Heart left ventricle (tissue), 16 donors: ENCODE measurements at places on chromosomes 2 and 18. TPM values are rescaled to one million over a fixed set of nuclear protein-coding genes. Genes with fewer than 3 reads are reported as not detected.
A peak's percentile ranks its signal among the peaks of the same experiment; 100 is the strongest.

DNA sequence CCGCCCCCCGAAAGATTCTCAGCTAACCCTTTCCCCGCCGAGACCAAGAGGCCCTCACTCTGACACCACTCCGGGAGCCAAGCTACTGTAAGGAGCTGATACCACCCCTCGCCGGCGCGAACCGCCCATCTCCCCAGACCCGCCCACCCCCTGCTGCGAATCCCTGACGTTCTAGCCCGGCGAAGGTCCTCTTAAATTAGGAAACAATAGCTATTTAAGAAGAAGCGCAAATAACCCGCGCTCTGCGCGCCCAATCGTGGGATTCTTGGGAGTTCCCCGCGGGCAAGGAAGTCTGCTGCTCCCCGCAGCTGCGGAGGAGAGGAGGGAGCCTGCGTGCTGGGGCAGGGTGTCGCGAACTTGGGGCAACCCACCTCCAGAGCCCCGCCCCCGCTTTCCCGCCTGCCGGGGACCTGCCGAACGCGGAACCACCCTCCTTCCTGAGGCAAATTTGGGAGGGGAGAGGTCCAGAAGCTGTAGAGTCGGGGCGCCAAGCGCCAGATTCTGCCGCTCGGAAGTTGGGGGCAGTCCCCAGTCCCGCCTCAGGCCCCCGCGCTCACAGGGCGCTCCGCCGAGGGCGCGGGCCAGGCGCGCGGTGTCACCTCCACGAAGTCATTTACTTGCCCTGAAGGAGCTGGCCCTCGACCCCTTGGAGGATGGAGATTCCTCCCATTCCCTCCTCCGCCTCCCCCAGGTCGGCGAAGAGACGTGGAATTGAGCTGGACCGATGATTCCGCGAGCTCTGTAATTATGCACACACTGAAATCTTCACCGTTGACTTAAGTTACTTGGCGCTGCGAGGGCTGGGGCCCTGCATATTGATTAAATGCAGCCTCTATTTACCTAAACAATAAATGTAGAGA lies 8.4 kb upstream of the SP9 start:
- no peak overlapping the region for H3K27ac ChIP-seq
- DNase-seq, result peak; percentile 30
- peak overlapping the region; percentile 35 for H3K4me3 ChIP-seq
- no peaks in the 10 kb centered on the region for H3K36me3 ChIP-seq

DNA sequence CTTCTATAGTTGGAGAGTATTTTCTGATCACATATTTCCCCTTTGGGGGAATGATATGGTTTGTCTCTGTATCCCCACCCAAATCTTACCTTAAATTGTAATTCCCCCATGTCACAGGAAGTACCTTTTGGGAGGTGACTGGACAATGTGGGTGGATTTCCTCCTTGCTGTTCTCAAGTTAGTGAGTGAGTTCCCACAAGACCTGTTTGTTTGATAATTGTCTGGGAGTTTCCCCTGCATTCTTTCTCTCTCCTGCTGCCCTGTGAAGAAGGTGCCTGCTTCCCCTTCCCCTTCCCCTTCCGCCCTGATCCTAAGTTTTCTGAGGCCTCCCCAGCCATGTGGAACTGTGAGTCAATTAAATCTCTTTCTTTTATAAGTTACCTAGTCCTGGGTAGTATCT lies 222.7 kb upstream of the SLC39A10 start:
- no peak overlapping the region for H3K4me3 ChIP-seq
- no peak for DNase-seq
- H3K27ac ChIP-seq, result no peak overlapping the region
- H3K36me3 ChIP-seq, result no peaks in the 10 kb centered on the region
- H3K4me1 ChIP-seq, result no peaks in the 10 kb centered on the region

PPP1R7 gene
- 91.2 TPM for total RNA-seq

GRCh38 chr2:134819334-134819733 lies 19.1 kb upstream of the ACMSD start:
- H3K4me3 ChIP-seq, result no peak overlapping the region
- no peaks in the 10 kb centered on the region for H3K4me1 ChIP-seq
- no peak for DNase-seq

DNA sequence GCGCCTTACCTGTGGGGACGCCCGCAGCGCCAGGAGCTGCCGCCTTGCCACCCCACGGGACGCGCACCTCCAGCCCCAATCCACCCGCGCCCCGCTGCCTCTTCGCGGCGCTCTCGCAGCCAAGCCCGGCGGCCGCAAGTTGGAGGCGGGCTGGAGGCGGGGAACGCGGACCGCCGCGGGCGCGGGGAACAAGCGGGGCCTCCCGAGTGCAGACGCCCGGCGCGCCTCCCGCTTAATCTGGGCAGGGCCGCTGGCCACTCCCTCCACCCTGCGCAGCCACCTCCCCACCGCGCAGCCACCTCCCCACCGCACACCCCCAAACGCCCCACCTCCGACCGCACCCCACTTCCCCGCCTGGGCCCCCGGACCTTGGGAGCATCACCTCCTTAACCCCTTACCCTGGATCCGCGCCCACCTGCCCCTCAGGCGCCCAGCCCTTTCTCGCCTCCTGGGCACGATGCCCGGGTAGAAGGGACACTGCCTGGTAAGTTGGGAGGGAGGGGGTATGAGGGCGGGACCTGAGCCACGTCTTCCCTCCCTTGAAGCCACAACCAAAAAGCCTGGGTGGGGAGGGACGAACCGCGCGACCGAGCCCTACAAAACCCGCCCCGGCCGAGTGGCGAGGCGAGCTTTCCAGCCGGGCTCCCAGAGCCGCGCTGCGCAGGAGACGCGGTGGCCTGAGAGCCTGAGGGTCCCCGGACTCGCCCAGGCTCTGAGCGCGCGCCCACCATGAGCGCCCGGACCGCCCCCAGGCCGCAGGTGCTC lies at the start of the genes COL4A3 and COL4A4:
Gene COL4A3 (plus strand): TSS at position 627 of the 765 bp plus-strand sequence. CDS start 103 bp downstream, at position 730.
Gene COL4A4 (minus strand): TSS at position 208 of the 765 bp plus-strand sequence. CDS start 16,722 bp downstream, outside the sequence.
- H3K4me1 ChIP-seq, result peaks cover 18% of the 10 kb centered on the region
- peaks cover 19% of the 10 kb centered on the region for H3K27me3 ChIP-seq
- H3K4me3 ChIP-seq, result peak within 1 kb of the TSS; percentile 69
- peak within 1 kb of the TSS; percentile 88 for H3K27ac ChIP-seq
- no peaks in the 10 kb centered on the region for H3K36me3 ChIP-seq

- no peaks in the 10 kb centered on the region for H3K27me3 ChIP-seq
- no peak overlapping the region for H3K4me3 ChIP-seq
- H3K4me1 ChIP-seq, result no peaks in the 10 kb centered on the region
- H3K27ac ChIP-seq, result no peak overlapping the region
These were observed 181.3 kb downstream of the IKZF2 start for GRCh38 chr2:212970132-212970531.

METAP1D gene
- 4.7 TPM for total RNA-seq

DNA sequence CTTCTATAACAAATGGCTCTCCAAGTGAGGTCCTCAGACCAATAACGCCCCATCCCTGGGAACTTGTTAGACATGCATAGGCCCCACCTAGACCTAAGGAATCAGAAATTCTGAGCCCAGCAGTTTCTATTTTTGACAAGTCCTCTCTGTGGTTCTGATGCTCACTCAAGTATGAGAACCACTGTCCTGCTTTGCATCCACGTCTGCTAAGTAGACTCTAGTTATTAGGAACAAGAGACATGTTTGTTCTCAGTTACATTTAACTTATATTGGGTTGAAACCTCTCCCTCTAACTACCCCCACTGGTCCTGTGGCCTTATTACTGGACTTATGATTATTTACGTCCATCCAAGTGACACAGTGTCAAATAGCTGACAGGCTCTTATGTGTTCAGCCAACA lies 70.3 kb downstream of the TMEM17 start:
- no peak overlapping the region for H3K27ac ChIP-seq
- no peak overlapping the region for H3K4me3 ChIP-seq
- DNase-seq, result no peak
- H3K4me1 ChIP-seq, result no peaks in the 10 kb centered on the region

ALPP gene
- total RNA-seq, result not detected

MYL12B gene
- 199 TPM for total RNA-seq

SEPTIN10 gene
- 49.8 TPM for total RNA-seq

CYTIP gene
- 1.7 TPM for total RNA-seq

DNA sequence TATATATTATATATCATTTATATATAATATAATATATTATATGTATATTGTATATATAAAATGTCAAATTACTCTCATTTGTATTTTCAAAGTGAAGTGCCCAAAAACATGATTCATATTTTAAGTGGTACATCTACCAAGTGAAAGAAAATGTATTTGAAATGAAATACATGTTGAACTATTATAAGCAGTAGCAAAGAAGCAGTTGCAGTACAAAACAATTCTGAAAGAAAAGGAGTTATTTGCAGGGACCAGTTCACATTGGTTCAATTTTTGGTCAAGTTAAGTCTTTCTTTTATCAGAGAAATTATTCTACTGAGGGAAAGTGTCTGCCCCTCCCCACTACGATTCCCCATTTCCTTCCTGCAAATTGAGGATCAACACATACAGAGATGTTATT lies 51.9 kb downstream of the APLF start:
- no peak overlapping the region for H3K4me3 ChIP-seq
- H3K4me1 ChIP-seq, result no peaks in the 10 kb centered on the region
- H3K27me3 ChIP-seq, result no peaks in the 10 kb centered on the region

DNA sequence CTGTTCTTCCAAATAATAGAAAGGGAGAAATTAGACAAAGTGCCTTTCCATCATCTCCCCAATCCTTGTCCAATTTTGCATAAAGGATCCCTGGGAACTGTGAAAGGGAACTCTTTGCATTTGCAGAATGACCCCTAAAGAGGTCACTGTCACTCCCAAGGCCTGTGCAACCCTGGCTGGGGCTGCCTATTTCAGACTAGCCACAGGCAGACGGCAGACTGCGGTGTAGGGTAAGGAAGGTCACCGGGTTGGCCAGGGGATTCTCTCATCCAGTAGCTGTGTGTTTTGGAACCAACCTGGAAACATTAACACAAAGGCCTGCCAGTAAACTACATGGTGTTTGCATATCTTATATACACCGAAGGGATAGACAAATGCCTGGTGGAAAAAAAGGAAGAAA lies 818.7 kb downstream of the BCL11A start:
- H3K4me1 ChIP-seq, result no peaks in the 10 kb centered on the region
- DNase-seq, result peak; percentile 6
- no peaks in the 10 kb centered on the region for H3K36me3 ChIP-seq
- no peaks in the 10 kb centered on the region for H3K27me3 ChIP-seq

DNA sequence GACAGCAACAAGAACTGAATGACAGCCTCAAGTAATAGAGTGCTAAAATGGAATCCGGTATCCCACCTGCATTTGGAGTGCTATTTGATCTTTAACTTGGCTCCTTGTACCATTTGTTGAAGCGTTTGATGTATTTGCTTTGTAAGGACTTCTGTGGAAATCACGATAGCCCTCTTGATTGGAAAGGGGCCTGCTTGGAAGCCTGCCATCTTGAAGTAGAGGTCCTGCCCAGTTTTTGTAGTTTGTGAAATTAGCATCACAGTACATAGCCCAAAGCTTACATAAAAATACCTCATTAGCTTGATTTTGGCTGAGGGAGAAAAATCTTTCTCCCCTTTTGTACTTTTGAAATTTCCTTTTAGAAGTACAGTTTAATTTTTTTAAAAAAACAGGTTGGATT lies 2.7 kb downstream of the CDCA7 start:
- peaks cover 25% of the 10 kb centered on the region for H3K27me3 ChIP-seq
- no peaks in the 10 kb centered on the region for H3K36me3 ChIP-seq
- peaks cover 4% of the 10 kb centered on the region for H3K4me1 ChIP-seq
- no peak overlapping the region for H3K27ac ChIP-seq

DNA sequence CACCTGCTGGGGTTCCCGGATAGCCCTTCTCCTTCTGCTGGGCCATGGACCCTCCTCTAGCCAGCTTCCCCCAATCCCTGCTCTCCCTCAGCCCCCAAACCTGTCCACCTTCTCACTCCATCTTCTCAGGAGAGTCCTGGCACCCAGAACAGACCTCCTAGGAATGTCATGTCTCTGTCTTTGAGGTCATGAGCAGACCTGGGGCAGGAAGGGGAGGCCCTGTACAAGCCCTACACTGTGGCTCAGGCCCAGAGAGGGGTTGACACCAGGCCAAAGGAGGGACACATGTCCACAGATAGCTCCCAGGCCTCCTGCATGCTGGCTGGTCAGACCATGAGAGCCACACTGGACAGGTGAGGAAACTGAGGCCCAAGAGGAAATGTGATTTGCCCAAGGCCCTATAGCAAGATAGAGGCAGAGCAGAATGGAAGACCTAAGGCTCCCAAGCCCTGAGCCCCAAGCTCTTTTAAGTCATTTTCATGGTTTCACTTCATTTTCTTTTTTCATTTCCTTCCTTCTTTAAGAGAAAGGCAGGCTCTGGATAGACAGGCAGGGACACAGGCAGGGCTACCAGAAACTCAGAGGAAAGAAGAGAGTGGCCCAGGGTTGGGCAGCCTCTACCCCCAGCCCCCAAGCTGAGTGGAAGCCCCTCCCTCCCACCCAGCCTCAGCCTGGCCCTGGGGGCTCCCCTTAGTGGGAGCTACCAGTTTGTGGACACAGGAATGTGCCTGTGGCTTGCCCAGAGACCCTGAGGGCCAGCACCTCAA lies 159.7 kb downstream of the SMAD7 start:
- peak overlapping the region; percentile 90 for H3K27ac ChIP-seq
- H3K4me3 ChIP-seq, result no peak overlapping the region
- peaks cover 50% of the 10 kb centered on the region for H3K4me1 ChIP-seq
- H3K27me3 ChIP-seq, result no peaks in the 10 kb centered on the region
- DNase-seq, result no peak
- H3K36me3 ChIP-seq, result no peaks in the 10 kb centered on the region

GCG gene
- total RNA-seq, result not detected

DNA sequence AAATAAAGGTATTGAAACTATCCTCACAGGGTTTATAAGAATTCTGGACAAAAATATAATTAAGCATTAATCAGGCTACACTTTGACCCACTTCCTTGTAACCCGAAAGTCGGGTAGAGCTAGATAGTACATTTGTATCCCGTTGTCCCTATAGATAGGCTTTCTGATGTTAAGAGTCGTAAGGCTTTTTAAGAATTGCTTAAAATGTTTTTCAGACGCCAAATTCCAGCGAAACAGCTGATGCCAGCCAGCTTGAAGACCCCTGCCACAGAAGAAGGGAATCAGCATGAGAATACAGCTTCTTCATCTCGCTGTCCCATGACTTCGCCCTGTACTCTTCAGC lies 962 bp upstream of the GPR155 start:
- peak overlapping the region; percentile 95 for H3K4me3 ChIP-seq
- DNase-seq, result no peak
- H3K27ac ChIP-seq, result peak overlapping the region; percentile 83
- peaks cover 4% of the 10 kb centered on the region for H3K4me1 ChIP-seq
- no peaks in the 10 kb centered on the region for H3K36me3 ChIP-seq

HK2 gene
- total RNA-seq, result 16.3 TPM

GRCh38 chr2:99689145-99689742 lies 199.4 kb upstream of the REV1 start:
- H3K4me3 ChIP-seq, result no peak overlapping the region
- no peaks in the 10 kb centered on the region for H3K27me3 ChIP-seq
- no peaks in the 10 kb centered on the region for H3K4me1 ChIP-seq
- H3K36me3 ChIP-seq, result no peaks in the 10 kb centered on the region

DNA sequence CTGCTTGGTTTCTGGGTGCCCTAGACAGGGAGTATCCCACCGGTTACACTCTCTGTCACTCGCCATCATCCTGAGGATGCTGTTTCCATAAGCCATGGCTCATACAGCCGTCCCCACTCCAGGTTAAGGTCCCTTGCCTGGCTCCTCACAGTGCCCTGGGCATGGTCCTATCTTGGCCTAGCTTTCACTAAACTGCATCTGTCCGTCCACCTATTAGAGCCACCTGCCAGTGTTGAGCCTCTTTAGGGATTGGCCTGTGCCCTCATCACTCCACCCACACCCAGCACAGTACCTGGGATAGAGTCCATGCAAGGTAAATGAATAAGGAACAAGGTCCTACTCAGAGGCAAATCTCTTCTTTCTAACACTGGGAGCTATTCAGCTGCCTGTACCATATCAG lies 320.1 kb downstream of the GBX2 start:
- H3K27me3 ChIP-seq, result no peaks in the 10 kb centered on the region
- no peaks in the 10 kb centered on the region for H3K4me1 ChIP-seq
- no peaks in the 10 kb centered on the region for H3K36me3 ChIP-seq
- DNase-seq, result no peak
- H3K27ac ChIP-seq, result no peak overlapping the region
- H3K4me3 ChIP-seq, result no peak overlapping the region
